NCI-H1105 treated with DMSO at 0.1 percent for 48 hours (cell line): ENCODE measurements at places on chromosomes 6 and 20.

- DNase-seq: no peak
These were observed 511.1 kb downstream of the TENT5A start for GRCh38 chr6:81241126-81242041.

- DNase-seq: no peak
These were observed 241.6 kb downstream of the PTPRK start for GRCh38 chr6:128278836-128279235.

GRCh38 chr6:167650730-167651317 lies 175.9 kb upstream of the AFDN start:
- DNase-seq: no peak

GRCh38 chr20:43583982-43584432 lies 6.7 kb upstream of the IFT52 start:
- no peak for DNase-seq

DNA sequence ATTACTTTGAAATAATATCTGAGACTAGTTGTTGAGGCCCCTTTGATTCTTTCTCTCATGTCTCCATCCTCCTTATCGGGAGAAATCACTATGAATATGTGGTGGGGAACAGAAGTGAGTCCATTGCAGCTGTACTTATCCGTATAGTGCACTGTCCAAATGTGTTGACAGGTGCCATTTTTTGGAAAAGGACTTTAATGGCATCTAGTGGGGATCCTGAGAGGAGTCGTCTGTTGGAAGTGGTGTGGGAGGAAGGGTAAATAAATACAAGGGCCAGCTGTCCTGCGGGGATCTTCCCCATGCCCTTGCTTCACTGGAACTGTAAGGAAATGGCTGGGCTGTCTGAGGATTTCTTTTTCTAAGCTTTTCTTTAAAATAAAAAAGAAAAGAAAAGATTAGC lies 19.4 kb downstream of the TPX2 start:
- no peak for DNase-seq

DNA sequence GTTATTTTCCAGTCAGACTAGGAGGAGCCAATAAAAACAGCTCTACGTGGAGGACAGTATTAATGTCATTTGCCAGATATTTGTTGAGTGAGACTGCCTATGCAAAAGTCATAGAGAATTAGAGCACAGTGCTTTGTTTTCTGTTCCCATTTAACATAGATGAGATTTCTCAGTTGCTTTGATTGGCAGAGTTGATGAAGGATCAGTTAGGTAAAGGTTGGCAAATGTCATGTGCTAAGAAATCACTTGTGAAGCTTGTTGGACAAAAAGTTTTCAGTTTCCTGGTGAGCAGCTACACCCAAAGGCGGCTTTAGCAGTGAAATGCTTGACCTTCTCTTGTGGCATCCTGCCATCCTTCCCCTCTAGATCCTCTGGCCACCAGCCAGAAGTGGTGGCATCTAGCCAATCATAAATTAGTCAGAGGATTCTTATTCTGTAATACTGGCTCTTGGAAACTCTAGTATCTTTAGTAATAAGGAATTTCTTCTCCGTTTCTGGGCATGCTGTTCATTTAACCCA lies 37.0 kb downstream of the BCKDHB start:
- DNase-seq: peak; percentile 70

- no peak for DNase-seq
These were observed 53.6 kb upstream of the TTPAL start for GRCh38 chr20:44422083-44422482.

- DNase-seq: peak; percentile 49
These were observed 88.4 kb downstream of the HFE start for GRCh38 chr6:26175428-26176181.

GRCh38 chr20:54909702-54910101 lies 434.3 kb downstream of the DOK5 start:
- DNase-seq: no peak

GRCh38 chr20:58690396-58691135 lies 2.0 kb upstream of the NPEPL1 start:
- DNase-seq: no peak

GRCh38 chr6:150531957-150532356 lies 67.7 kb upstream of the PLEKHG1 start:
- DNase-seq: no peak

DNA sequence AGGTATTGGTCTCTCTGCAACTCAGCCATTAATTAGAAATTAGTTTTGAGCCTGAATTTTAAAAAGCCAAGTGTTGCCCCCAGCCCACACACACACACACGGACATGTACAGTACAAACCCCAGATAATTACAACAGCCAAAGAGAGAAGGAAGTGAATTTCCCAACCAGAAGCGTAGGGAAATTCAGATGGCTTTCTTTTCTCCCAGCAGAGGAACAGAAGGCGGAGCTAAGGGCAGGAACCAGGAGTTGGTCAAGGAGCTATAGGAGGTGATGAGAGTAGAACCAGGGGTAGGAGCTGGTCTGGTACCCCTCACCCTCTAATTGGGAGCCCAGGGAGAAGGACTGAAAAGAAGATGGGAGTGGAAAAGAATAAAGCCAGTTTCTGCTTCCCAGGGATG lies 3.9 kb upstream of the ZBTB9 start:
- DNase-seq: no peak

GRCh38 chr6:89117211-89118108 lies at the start of gene SRSF12:
Gene SRSF12, minus strand, starts transcription at chr6:89118071. Its CDS starts 184 bp downstream, at chr6:89117887.
- DNase-seq: peak; percentile 56

DNA sequence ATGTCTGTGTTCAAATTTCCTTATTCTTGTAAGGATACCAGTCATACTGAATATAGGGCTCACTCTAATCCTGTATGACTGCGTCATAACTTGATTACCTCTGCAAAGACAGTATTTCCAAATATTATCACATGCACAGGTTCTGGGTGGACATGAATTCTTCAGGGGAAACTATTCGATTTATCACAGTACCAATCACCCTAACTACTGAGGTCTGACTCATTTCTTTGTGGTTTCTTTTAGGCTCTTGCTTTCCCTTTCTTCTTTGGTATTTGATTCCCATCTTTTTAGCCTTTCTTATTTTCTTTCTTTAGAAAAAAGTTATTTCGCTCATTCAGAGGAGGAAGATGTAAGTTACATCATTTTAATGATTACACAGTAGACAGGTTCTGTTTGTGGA lies 40.3 kb upstream of the TBX18 start:
- no peak for DNase-seq

GRCh38 chr6:38326837-38327236 lies 312.9 kb downstream of the BTBD9 start:
- DNase-seq: no peak

DNA sequence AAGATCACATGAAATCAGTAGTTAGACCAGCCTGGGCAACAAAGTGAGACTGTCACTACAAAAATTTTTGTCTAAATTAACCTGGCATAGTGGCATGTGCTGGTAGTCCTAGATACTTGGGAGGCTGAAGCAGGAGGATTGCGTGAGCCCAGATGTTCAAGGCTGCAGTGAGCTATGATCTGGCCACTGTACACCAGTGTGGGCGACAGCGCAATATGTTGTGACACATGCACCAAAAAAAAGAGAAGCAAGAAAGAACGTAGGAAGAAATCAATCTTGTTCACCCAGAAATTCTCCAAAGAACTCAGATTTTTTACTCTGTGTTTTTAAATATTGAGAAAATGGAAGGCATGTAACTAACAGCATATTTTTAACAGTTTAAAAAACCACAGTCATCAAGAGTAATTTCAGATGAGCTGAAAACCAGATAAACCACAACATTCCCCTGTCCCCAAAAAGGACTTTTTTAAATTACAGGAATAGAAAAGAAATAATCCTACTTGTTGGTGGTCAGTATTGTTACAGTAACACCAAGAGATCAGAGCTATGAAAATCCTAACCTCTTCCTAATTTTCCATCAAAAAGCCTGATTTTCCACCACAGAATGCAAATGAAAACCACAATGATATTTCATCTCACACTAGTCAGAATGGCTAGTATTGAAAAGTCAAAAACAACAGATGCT lies 240.2 kb downstream of the KHDC1L start:
- no peak for DNase-seq

DNA sequence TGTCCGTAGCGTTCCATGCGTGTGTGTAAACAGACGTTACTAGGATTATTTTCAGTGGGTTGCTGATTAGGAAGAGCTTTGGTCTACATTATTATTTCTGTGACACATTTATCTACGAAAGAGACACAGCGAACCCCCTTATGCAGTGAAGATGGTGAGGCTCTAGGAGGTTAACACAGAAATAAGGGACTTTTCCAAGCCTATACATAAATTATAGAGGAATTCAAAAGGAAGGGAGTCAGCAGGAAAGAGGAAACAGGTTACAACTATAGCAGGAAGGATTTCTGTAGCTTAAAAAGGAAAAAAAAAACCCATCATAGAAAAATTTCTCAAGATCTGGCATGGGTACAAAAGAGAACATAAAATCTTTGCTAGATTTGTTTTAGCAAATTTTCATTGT lies 12.9 kb upstream of the RPS6KA2 start:
- DNase-seq: no peak

DNA sequence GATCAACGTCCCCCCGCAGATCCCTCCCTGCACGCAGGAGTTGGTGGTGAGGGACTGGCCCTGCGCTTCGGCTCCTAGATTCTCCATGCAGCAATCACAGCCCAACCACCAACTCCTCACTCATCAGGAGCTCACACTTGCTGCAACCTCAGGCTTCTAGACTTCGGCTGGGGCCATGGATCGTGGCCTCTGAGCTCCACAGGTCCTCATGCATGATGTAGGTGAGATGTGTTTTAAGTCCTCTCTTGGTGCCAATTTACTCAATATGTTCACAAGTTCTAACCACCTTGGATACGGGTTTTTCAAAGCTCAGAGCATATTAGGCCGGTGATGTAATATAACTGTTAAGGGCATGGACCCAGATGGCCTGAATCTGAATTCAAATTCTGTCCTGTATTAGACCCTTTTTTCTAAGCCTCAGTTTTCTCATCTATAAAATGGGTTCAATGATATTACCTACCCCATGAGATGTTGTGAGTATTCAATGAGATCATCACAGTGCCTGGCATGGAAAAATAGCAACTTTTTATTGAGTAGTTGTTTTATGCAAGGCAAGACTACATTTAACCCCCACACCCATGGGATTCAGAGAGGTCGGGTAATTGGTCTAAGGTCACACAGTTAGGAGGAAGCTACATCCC lies 31.0 kb downstream of the SUN5 start:
- DNase-seq: no peak

GRCh38 chr6:18447552-18447951 lies 60.4 kb downstream of the RNF144B start:
- DNase-seq: no peak

DNA sequence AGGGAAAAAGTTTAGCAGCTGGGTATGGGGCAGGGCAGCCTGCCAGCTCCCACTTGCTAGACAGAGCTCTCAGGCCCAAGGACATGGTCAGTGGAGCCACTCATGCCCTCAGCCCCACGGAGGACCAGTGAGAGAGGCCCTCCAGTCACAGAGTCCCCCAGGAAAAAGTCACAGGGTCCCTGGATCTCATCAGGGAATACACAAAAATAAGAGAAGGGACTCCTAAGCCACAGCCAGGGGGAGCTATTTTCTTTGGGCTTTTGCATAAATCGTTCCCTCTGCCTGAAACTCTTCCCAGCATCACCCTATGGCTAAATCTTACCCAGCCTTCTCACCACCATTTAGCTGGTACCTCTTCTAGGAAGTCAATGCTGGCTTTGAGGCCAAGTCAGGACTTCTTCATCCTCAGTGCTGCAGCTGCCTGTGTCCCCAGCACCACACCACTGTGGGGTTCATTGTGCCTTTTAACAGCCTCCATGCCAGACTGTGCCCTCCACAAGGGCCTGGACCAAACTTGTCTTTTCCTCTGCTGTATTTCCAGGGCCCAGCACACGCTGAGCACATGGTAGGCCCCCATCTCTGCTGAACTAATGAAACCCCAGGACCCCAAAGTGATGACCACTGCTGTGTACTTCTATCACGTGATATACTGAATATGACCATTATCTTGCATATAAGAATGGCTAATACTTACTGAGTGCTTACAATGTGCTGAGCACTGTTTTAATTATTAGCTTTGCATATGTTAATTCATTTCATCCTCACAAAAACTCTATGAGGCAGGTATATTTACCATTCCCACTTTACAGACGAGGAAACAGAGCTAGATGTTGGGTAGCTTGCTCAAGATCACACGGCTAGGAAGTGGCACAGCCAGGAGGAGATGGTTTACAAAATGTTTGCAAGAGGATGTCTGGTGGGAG lies 2.0 kb downstream of the ZNF335 start:
- peak; percentile 29 for DNase-seq

- DNase-seq: peak; percentile 36
These were observed 19.3 kb upstream of the HBS1L start for GRCh38 chr6:135073756-135074393.

- DNase-seq: no peak
These were observed 166.7 kb downstream of the DLL1 start for GRCh38 chr6:170124150-170124549.

DNA sequence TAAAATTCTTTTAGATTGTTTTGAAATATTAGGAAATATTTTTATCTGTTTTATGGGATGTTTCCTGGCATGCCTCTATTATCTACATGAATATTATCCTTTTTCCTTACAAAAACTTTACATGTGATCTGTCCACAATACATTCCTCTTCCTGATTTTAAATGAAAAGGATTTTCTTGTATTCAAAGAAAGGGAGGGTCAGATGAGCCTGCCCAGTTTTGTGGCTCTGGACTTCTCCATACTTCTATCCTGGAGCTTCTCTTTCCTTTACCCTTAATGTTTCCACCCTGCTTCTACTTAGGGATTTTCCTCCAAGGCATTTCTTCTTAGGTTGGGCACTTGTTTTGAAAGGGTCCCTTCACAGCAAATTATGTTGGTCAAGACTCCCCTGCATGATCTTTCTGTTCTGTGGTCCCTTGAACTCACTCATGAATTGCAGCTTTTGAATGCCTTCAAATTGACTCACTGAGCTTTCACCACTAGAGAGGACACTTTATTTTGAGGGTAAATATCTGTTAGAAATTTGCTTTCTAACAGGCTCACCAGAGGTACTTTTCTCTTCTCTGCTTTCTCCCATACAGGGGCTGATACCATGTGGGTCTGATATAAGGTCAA lies 104.9 kb downstream of the CENPW start:
- DNase-seq: no peak

- DNase-seq: peak; percentile 81
These were observed 54.7 kb downstream of the RAB44 start for GRCh38 chr6:36752187-36752885.

- no peak for DNase-seq
These were observed 22.3 kb upstream of the BCAS4 start for GRCh38 chr20:50772420-50773185.

- DNase-seq: no peak
These were observed 748.6 kb upstream of the HS3ST5 start for GRCh38 chr6:115091461-115091860.

DNA sequence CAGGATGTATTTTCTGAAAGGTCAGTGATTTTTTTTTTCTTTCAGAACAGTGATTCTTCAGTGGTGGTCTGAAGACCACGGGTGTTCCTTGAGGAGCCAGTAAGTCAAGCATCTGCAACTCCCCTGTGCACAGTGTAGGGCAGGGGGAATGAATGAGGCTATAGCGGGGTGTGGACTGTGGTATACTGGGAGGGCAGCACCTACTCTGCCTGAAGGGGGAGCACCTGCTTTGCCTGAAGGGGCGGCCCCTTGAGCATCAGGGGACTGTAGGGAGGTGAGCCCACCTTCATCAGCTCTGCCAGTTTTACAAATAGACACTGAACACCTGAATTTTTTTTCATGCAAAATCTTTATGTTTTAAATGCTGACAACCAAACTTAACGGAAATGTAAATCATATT lies 77.5 kb upstream of the RIPOR2 start:
- no peak for DNase-seq

GRCh38 chr6:156564127-156564806 lies 212.9 kb upstream of the ARID1B start:
- DNase-seq: peak; percentile 79
